ENCODE measurements at places on chromosomes 6 and 20. TPM values are rescaled to one million over a fixed set of nuclear protein-coding genes. Genes with fewer than 3 reads are reported as not detected.

DNA sequence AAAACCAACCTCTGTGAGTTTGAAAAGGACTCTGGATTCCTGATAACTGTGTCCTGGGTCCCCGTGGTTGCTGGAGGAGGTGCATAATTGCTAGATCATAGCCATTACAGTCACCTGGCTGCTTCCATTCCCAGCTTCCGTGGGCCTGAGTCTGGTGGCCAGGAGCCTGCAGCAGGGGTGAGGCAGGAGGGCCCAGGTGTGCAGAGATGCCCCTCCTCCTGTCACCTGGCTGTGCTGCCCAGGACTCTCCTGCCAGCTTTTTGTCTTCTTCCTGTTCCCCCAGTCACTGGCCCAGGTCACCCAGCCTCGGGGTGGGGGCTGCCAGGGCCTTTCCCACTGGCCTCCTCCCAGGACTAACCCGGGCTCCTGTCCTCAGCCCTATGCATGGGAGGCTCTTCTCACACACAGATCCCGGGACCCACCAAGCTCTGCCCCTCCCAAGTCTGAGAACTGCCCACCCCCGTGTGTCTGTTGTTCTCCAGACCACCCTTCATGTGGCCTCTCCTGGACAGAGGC, 30.0 kb downstream of the RAET1L start:
- DNase-seq, result no peak

DNA sequence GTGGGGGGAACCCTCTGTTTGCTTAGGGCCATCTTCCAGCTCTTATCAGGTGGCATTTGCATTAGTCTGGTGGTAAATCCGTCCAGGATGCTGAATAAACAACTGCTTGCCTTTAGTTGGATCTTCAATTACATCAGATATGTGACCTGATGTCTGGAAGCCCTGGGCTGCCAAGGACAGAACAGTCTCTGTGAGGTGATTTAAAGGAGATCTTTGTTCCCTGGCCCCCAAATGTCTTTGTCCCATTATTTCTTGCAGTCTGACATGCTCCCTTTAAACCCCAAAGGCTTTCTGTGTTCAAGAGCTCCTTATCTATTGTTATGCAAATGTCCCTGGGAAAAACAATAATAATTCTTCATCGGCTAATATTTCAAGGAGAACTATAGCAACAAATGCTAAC, 84.6 kb upstream of the SPTLC3 start:
- no peak for DNase-seq

DNA sequence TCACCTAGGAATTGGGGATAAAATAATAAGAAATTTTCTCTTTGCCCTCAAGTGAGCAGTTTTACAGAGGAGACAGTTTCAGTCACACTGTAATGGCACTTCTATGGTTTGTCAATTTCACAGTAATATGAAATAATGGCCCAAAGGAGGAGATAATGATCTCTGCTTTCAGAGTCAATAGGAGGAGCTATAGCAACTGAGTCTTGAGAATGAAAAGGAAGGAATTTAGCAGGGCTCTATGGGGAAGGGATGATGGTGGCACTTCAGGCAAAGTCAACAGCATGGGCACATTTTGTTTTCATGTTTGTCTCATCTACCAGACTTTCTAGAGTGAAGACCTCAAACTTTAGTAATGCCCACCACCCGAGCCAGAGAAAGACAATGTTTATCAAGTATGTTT, 138.3 kb upstream of the HMGN3 start:
- DNase-seq, result no peak

SCAF8 gene
- total RNA-seq, result 38.9 TPM

RGL2 gene
- 38.9 TPM for total RNA-seq

CLPSL2 gene
- 2.3 TPM for total RNA-seq

DNA sequence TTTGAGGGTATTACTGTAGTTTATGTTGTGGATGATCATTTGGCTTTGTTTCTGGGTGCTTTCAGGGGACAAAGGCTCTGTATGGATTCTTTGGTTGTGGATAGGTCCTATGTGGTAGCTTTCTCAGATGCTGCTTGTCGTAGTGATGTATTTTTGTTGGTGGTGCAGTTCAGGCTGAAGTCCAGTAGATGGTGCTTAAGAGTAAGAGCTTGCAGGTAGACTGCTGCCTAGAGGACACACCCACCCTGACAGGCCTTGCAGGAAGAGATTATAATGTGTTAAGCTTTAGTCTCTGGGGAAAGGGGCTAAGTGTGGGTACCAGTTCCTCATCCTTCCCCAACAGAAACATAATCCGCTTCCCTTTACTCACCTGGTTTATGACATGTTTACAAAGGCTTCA, 62.6 kb upstream of the ADGRB3 start:
- no peak for DNase-seq

DNA sequence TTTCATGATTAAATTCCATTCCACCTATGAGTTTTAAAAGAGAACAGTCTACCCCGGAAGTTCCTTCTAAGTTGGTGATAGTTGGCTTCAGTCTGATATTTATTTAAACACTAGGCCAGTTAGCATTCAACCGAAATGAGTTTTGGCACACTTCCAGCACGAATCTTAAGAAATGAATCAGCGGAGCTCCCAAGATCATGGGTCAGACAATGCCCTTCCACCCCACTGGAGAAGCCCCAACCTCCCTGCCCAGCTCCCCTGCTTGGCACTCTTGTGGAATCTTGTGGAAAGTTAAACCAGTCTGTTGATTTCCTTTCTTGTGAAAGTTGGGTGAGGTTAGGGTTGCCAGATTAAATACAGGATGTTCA, 64.3 kb downstream of the MKKS start:
- DNase-seq, result no peak

HEY2 gene
- 2.3 TPM for total RNA-seq

GRCh38 chr20:38888059-38888831, 38.0 kb upstream of the FAM83D start:
- peak; percentile 38 for DNase-seq

Measured in breast epithelium (tissue), 4 donors.